Stimulated activated CD4-positive, alpha-beta T cell treated with anti-CD3 and anti-CD28 coated beads, Interleukin-4, amount 100 ng/mL, for 24 hours (primary cell): ENCODE measurements at places on chromosomes 13 and 19.

- no peak for DNase-seq
These were observed 34.3 kb downstream of the ZNRF4 start for GRCh38 chr19:5489551-5489950.

- peak; percentile 24 for DNase-seq
These were observed 32.3 kb downstream of the ITM2B start for GRCh38 chr13:48265217-48265815.

- DNase-seq, result no peak
These were observed 71.6 kb downstream of the DPRX start for GRCh38 chr19:53703361-53703760.

- DNase-seq, result no peak
These were observed 23.4 kb downstream of the RDH8 start for GRCh38 chr19:10036601-10037071.

DNA sequence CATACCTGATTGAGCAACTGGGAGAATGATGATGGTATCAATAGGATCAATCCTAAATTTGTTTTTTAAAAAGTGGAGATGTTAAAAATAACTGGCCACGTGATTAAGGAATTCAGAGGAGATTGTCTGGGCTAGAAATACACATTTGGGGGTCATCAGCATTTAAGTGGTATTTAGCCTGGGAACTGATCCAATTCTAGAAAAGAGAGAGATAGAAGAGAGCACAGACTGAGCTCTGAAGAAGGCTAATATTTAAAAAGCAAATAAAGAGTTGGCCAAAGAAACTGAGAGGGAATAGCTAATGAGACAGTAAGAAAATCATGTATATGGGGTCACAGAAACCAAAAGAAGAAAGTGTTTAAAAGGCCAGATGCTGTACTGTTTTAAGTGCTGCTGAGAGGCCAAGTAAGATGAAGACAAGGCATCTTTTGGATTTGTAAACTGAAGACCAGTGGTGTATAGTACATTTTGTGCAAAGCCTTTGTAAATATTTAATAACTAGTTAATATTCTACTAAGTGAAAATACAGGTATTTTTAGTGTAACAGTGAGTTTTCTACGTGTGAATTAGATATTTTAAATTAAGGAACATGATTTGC is 40.2 kb downstream of the UBL3 start:
- no peak for DNase-seq
